ENCODE measurements at places on chromosomes 5 and 9. TPM values are rescaled to one million over a fixed set of nuclear protein-coding genes. Genes with fewer than 3 reads are reported as not detected.

GRCh38 chr9:15512204-15512603 lies 1.4 kb upstream of the PSIP1 start:
- H3K4me3 ChIP-seq = no peak overlapping the region
- no peak overlapping the region for H3K27ac ChIP-seq
- peaks cover 3% of the 10 kb centered on the region for H3K36me3 ChIP-seq
- no peaks in the 10 kb centered on the region for H3K27me3 ChIP-seq

DNA sequence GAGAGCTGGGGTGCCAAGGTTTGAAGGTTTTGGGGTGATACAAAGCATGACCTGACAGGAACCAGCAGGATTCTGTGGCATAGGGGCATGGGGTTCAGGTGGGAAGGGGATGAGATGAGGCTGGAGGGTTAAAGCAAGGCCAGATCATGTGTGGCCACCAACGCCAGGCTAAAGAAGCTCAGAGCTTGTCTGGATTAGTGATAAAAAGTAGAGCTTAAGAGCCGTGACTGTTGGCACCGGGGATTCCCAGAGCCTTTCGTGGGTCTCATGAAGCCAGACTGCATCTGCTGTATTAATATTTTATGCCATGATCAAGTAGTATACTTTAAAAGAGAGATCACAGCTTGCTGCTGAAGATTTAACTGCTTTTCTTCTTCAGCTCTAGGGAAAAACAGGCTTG lies 8.5 kb upstream of the GSN start:
- H3K36me3 ChIP-seq = no peaks in the 10 kb centered on the region
- no peaks in the 10 kb centered on the region for H3K4me1 ChIP-seq
- DNase-seq = no peak
- peaks cover 2% of the 10 kb centered on the region for H3K27me3 ChIP-seq
- H3K27ac ChIP-seq = no peak overlapping the region
- no peak overlapping the region for H3K4me3 ChIP-seq

DNA sequence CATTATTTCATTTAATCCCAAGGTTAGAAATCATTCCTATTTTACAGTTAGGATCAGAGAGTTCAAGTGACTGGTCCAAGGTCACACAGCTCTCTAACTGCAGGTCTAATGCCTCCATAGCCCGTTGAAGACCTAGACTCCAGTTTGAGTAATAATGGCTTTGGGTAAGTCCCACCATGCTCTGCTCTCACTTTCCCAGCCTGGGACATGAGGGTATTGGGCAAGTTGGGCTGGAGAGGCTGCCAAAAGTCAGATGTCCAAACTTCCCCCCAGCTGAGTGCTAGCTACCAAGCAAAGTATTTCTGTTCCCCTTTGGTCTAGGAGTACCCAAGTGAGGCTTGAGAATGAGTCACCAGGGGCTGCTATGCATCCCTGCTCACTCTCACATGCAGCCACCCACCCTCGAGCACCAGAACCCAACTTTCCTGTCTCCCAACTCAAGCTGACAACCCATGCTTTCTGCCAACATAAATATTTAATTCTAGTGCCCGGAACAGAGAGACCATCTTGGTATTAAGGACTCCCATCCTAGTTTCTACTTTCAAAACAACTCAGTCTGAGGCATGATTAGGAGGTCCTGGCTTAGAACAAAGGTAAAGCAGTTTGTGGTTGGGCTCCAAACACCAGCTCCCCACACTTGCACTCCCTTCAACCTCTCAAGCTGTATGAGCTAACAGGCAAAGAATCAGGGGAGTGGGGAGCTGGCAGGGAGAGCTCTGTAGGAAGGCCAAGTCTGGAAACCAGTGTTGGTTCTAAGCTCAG lies 236.5 kb upstream of the TRIM32 start:
- H3K4me1 ChIP-seq = peaks cover 4% of the 10 kb centered on the region
- no peaks in the 10 kb centered on the region for H3K27me3 ChIP-seq
- H3K27ac ChIP-seq = no peak overlapping the region
- DNase-seq = peak; percentile 90
- H3K36me3 ChIP-seq = no peaks in the 10 kb centered on the region

DNA sequence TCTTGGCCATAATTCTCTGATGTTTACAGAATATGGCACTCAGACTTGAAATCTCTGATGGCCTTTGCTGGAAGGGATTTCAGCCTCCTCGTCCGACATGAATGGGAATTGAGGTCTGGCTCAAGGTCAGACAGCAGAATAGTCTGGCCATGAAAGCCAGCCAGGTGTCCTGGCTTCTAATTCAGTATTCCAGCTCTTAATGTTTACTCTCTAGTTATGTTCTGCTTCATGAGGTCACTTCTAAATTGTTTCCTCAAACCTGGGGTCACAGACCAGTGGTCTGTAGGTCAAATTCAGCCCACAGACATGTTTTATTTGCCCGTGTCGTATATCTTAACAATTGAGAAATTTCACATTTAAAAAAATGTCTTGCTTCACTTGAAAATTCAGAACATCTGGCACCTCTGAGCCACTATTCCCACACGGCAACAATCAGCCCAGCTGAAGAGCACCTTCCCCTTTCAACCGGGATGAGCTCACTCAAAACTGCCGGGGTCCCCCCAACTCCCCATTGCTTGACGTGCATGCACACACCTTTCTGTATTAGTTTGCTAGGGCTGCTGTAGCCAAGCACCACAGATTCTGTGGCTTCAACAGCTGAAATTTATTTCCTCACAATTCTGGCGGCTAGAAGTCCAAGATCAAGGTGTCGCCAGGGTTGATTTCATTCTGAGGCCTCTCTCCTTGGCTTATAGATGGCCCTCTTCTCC lies 243.5 kb downstream of the ENC1 start:
- no peak overlapping the region for H3K4me3 ChIP-seq
- peaks cover 11% of the 10 kb centered on the region for H3K4me1 ChIP-seq
- no peak overlapping the region for H3K27ac ChIP-seq

DNA sequence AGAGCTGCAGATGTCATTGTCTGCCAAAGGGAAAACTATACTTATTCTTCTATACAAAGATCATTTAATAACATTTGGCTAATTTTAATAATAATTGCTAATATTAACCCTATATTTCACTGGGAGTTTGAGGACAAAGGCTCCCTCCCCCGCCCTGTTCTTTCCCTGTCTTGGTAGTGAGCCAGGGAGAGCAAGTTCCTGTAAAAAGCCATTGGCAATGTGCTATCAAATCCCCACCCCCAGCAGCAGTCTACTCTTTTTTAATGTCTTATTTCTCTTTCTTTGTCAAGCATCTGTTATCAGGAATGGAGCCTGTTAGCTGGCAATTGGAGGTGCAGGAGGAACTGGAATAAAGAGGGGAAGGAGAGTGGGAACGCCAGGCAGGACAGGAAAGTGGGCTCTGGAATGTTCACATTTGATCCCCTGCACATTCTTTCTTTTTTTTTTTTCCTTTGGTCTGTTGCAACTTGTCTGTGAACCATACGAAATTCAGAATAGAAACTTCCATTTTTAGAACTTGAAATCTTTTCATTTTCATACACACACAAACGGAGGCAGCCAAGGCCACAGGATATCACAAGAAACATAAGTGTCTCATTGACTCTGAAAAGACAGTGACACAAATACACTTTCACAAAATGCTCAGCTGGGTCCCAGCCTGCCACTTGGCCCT lies 664.8 kb upstream of the ZNF608 start:
- no peaks in the 10 kb centered on the region for H3K27me3 ChIP-seq
- no peak overlapping the region for H3K4me3 ChIP-seq
- peaks cover 83% of the 10 kb centered on the region for H3K4me1 ChIP-seq
- H3K27ac ChIP-seq = peak overlapping the region; percentile 97

GRCh38 chr5:67375606-67376005 lies 179.0 kb upstream of the CD180 start:
- H3K4me1 ChIP-seq = no peaks in the 10 kb centered on the region
- DNase-seq = no peak
- H3K36me3 ChIP-seq = no peaks in the 10 kb centered on the region

GRCh38 chr5:130231786-130232185 lies 327.5 kb downstream of the CHSY3 start:
- H3K27ac ChIP-seq = no peak overlapping the region
- H3K36me3 ChIP-seq = no peaks in the 10 kb centered on the region
- no peak overlapping the region for H3K4me3 ChIP-seq

DNA sequence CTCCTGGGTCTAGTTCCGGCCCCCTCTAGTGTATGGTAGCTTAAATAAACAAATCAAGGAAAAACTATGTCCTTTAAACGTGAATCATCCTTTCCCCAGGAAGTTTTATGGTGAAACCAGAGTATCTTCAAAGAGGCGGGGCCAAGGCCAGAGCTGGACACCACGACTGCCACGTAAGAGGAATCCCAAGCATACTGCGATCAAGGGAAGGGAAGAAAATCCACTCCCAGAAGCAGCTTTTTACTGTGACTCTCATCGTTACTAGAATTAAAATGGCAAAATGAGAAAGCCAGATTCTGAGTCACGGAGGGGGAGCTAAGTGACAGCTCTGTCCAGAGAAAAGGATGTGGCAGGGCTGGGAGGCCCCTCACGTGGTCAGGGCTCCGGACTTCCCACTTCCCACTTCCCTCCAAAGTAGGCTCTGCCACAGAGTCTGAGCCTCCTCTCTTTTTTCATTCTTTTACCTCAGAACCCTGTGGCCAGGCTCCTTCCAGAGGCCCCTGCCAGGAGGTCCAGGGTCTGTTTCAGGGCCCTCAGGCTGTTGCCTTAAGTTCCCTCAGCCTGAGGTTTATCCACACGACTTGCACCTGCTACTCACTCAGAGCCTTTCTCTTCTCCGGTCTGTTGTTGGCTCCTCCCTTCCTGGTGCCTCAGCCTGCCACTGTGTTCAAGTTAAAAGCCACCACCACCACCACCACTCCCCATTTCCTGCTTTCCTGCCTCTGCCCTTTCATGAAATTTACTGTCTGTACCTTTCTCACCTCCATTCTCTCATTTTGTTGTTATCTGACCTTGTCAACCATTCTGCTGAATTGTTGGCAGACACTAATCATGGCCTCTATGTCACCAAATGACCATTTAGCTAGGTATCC lies 1.4 kb upstream of the GLRX start:
- DNase-seq = no peak
- H3K4me3 ChIP-seq = no peak overlapping the region
- peak overlapping the region; percentile 53 for H3K27ac ChIP-seq
- H3K4me1 ChIP-seq = peaks cover 22% of the 10 kb centered on the region
- H3K36me3 ChIP-seq = no peaks in the 10 kb centered on the region

Gene LCN1
- polyA plus RNA-seq = 0.37 TPM

Gene ELL2
- polyA plus RNA-seq = 36.7 TPM
